Glutamatergic neuron (in vitro differentiated cells): ENCODE measurements at places on chromosomes 3 and 15.

GRCh38 chr3:31288224-31288623 is 244.5 kb upstream of the STT3B start:
- DNase-seq = no peak

- DNase-seq = no peak
These were observed 97.8 kb downstream of the OXNAD1 start for GRCh38 chr3:16362770-16363169.

DNA sequence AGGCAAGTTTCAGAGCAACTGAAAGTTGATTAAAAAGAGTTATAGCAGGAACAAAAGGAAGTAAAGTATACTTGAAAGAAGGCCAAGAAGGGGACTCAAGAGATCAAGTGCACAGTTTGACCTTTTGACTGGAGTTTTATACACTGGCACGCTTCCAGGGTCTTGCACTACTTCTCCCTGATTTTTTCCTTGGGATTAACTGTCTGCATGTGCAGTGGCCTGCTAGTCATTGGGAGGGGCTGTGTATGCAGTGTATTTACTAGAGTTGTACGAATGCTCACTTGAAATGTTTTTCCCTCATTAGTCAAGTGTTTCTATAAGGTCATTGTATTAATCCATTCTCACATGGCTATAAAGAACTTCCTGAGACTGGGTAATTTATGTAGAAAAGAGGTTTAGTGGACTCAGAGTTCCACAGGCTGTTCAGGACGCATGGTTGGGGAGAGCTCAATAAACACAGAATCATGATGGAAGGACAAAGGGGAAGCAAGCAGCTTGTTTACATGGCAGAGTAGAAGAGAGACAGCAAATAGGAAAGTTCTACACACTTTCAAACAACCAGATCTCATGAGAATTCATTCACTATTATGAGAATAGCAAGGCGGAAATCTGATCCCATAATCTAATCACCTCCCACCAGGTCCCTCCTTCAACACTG is 571.8 kb downstream of the ZPLD1 start:
- DNase-seq = no peak

DNA sequence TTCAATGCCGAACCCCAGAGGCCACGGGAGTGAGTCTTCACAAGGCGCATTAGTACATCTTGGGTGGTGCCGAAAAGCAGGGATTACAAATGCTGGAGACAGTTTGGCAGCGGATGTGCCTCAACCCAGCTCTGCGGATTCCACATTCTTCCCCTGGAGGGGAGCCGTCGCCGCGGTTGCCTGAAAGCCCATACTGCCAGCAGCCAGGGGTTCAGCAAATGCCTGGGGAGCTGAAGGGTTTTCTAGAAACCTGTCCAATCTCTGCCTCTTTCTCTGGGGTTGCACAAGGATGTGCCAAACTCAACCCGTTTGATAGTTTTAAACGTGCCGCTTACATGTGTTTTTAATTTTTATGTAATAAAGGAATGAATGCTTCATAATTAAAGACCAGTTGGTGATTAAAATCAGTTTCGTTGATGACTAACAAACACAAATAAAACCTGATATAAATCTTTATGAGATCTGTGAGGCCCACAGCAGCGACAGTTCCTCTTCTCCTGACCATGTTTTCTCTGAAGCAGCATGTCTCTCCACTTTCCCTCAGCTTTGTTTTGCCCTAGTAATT is 74.6 kb upstream of the LEKR1 start:
- peak; percentile 43 for DNase-seq

- DNase-seq = peak; percentile 48
These were observed 630 bp downstream of the CACNA2D2 start for GRCh38 chr3:50502584-50503423.

GRCh38 chr3:177300842-177301241 is 103.6 kb upstream of the TBL1XR1 start:
- DNase-seq = no peak

- DNase-seq = peak; percentile 57
These were observed 168.7 kb upstream of the TMCO5A start for GRCh38 chr15:37765786-37766185.

- no peak for DNase-seq
These were observed 100.6 kb downstream of the ZNF609 start for GRCh38 chr15:64560998-64561397.

DNA sequence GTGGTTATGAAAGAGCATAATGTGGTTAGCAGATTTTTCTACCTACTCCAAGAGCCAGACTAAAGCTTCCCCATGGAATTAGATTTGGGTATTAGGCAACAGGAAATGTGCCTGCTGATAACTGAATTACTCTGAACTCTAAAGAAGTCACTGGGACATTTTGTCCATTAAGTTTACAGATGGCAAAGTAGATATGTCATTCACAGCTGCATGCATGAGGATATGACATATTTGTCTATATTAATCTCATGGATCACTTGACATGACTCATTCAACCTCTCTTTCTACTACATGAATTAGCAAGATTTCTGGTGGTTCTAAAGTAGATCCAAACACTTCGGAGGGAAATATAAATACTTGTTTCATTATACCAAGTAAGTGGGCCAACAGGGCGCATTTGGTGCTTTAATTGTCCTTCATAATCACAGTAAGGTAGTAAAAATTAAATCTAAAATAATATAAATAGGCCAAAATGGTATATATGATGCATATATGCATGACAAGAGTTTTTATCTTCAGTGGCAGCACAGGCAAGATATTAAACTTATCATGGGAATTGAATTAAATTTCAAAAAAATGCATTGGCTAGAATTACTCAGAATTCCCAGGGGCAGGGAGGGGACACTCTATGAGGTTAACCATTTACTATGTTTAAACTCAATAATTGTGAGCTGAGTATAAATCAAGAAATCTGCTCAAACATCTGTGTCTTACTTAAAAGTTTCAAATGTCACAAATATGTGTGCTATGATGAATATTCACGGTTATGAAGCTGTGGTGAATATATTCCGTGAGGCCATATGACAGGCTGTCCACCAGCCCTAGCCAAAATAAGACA is 365.3 kb upstream of the KCNMB2 start:
- no peak for DNase-seq

DNA sequence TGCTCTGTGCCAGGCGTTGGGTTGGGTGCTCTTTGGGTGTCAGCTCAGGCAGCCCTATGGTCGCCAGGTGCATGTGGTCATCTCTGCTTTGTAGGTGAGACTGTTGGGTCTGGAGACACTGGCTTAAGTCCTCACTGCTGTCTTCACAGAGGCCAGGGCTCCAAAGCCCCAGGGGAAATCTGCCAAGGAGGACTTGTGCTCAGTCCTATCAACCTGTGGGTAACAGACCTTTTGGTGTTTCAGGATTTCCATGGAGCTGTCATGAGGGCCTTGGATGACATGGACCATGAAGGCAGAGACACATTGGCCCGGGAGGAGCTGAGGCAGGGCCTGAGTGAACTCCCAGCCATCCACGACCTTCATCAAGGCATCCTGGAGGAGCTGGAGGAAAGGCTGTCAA is 50.1 kb upstream of the NR2C2 start:
- DNase-seq = no peak

GRCh38 chr3:192914848-192915247 is 2.8 kb downstream of the MB21D2 start:
- no peak for DNase-seq

- DNase-seq = no peak
These were observed 21.3 kb upstream of the SCAANT1 start for GRCh38 chr3:63933459-63933858.

DNA sequence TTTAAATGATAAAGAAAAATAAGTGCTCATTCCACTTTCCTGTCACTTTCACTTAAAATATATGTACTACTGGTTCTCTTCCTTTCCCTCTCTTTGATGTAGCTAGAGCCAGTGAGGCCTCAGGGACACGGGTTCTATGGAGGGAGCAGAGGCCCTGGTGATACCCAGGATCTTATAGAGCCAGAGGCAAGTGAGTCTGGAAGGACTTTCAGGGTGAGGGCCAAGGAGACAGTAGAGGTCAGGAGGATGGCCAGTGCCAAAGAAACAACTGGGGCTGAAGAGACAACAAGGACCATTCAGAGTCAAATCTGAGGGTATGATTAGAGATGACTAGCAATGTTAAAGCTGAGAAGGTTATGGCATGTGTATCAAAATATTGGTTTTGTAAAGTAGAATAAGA is 124.1 kb upstream of the GOLGA6L6 start:
- no peak for DNase-seq

DNA sequence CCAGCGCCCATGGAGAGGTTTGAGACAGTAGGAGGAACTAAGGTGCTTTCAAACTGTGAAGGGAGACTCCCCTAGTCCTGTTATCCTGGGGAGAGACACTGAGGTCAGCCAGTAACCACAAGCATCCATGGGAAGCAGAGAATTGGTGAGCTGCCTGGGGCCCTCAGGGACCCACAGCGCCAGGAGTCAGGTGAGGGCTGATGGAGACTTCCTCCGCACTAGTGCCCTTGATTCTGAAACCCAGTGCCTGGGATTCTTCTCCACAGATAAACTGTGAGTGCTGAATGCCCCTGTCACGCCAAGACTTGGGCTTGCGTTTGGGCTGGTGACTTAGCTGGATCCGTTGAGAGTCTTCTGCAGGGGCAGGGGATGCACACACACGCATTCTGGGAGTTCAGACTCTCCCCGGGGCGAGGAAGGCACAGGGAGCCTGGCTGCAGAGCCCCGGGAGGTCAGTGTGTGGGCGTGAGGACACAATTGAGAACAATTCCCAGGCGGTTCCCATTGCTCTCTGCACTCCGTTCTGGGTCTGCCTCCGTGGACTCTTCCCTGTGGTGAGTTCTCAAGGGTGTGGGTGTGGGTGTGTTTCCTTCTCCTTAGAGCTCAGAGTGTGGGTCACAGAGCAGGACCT is 37.9 kb upstream of the SLCO2A1 start:
- DNase-seq = no peak
